ENCODE measurements at places on chromosomes 12 and 14.

GRCh38 chr12:56593909-56594621 is 36.1 kb downstream of the BAZ2A start:
- DNase-seq: peak; percentile 75
- H3K27ac ChIP-seq: peak overlapping the region; percentile 68
- H3K36me3 ChIP-seq: peaks cover 22% of the 10 kb centered on the region

DNA sequence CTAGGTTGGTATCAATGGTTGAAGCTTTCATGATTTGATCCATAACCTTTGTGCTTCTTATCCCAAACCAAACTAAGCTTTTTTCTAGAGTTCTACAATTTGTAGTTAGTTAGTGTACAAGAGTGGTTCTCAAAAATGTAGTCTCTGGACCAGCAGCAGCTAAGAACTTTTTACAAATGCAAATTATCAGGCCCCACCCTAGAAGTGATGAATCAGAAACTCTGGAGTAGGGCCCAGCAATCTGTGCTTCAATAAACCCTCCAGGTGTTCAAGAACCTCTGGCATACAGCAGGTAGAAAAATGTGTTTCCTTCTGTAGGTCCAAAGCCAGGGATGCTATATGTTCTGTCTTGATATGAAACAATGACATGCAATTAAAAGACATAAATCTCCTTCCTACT is 26.1 kb upstream of the ACTR6 start:
- H3K27ac ChIP-seq: no peak overlapping the region
- H3K27me3 ChIP-seq: no peaks in the 10 kb centered on the region
- no peak for DNase-seq
- H3K36me3 ChIP-seq: no peaks in the 10 kb centered on the region
- no peak overlapping the region for H3K4me3 ChIP-seq
- peaks cover 17% of the 10 kb centered on the region for H3K4me1 ChIP-seq

- H3K4me1 ChIP-seq: no peaks in the 10 kb centered on the region
- no peak for DNase-seq
- no peaks in the 10 kb centered on the region for H3K36me3 ChIP-seq
- H3K4me3 ChIP-seq: no peak overlapping the region
Observed at GRCh38 chr12:73361156-73361863, 1089.1 kb downstream of the TRHDE start.

DNA sequence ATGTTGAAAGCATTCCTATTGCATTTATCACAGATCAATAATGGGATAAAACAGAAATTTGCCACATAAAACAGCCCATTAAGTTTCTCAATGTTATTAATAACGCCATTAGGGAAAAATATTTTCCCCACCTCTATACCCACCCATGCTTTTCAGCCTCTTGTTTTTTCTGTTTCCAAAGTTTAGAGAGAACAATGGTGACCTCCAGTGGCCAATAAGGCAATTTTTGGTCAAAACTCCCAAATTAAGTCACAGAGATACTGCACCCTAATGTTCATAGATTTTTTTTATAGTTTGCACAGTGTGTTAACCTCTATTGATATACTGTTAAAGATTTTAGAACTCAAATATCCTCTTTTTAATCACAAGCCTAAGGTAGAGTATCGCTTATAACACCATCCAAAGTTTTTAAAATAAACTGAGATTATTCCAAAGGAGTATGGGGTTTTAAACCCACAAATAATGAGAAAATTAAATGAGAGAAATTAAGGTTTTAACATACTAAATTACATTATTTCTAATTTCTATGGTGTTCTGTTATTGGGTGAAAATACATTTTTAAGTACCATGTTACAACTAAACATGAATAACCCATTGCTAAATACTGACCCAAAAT is 184.7 kb upstream of the DCN start:
- no peak overlapping the region for H3K4me3 ChIP-seq
- H3K27ac ChIP-seq: no peak overlapping the region
- H3K36me3 ChIP-seq: no peaks in the 10 kb centered on the region
- no peaks in the 10 kb centered on the region for H3K4me1 ChIP-seq

DNA sequence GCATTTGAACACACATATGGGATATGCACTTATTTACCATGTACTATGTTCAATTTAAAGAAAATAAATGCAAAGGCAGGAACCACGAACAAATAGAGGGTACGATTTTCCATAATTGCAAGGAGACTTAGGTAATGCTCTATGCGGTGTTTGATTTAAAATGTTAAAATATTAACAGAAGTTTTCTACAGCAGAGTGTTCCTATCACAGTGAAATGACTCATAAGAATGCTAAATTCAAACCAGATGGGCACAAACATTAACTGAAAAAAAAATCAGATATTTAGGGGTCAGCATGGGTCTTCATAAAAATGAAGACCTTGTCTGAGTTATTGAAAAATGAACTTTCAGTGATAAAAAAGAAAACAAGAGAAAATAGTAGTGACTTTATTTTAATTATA is 65.4 kb downstream of the LLPH start:
- no peak for DNase-seq
- H3K27me3 ChIP-seq: no peaks in the 10 kb centered on the region
- no peak overlapping the region for H3K4me3 ChIP-seq
- H3K4me1 ChIP-seq: no peaks in the 10 kb centered on the region
- H3K36me3 ChIP-seq: no peaks in the 10 kb centered on the region

DNA sequence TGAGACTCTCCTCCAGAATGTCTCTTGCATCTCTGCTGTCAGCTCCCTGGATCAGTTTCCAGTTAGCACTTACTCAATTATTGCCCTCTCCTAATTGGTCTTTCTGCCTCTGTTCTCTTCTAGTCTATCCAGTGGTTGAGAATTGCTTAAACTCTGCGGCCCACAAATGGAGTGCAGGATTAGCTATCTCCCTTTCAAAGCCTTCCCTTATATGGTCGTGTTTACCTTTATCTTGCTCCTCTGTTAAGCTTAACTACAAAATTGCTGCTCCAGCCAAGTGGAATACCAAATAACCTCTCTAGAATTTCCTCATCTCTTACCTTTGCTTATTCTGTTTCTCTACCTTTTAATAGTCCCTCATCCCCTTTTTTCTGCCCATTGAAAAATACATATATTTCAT is 132.7 kb downstream of the NRXN3 start:
- no peaks in the 10 kb centered on the region for H3K36me3 ChIP-seq
- H3K4me3 ChIP-seq: no peak overlapping the region
- H3K27me3 ChIP-seq: peaks cover 6% of the 10 kb centered on the region
- H3K27ac ChIP-seq: no peak overlapping the region
- no peak for DNase-seq

GRCh38 chr14:50667684-50667995 is 466 bp downstream of the SAV1 start:
- H3K27me3 ChIP-seq: no peaks in the 10 kb centered on the region
- peaks cover 5% of the 10 kb centered on the region for H3K36me3 ChIP-seq
- H3K4me1 ChIP-seq: no peaks in the 10 kb centered on the region
- H3K27ac ChIP-seq: peak overlapping the region; percentile 92

DNA sequence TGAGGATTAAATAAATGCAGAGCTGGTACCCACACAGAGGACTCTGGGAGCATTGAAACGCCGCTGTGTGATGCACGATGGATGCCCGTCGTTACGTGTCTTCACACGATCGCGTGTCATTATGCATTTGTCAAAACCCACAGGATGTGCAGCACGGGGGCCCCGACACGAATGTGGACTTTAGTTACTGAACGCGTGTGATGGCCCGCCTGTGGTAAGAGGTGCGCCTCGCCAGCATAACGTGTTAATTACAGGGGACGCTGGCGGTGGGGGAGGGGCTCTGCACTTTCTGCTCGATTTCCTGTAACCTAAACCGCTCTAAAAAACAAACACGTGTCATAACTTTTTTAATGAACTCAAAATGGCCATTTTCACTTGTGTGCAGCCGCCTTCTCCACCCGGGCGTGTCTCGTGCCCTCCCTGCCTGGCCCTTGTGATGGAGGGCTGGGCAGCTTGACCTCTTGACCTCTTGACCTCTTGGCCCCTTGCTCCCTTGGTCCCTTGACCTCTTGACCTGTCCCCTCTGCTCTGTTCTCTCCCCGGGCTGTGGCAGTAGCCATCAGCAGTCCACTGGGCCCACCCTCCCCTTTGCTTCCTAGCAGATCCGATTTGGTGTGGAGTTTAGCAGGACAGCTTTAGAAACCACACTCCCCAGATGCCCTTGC is 33.7 kb upstream of the GALNT9 start:
- no peak overlapping the region for H3K27ac ChIP-seq
- peak; percentile 56 for DNase-seq
- H3K27me3 ChIP-seq: no peaks in the 10 kb centered on the region
- no peaks in the 10 kb centered on the region for H3K36me3 ChIP-seq
- no peaks in the 10 kb centered on the region for H3K4me1 ChIP-seq

DNA sequence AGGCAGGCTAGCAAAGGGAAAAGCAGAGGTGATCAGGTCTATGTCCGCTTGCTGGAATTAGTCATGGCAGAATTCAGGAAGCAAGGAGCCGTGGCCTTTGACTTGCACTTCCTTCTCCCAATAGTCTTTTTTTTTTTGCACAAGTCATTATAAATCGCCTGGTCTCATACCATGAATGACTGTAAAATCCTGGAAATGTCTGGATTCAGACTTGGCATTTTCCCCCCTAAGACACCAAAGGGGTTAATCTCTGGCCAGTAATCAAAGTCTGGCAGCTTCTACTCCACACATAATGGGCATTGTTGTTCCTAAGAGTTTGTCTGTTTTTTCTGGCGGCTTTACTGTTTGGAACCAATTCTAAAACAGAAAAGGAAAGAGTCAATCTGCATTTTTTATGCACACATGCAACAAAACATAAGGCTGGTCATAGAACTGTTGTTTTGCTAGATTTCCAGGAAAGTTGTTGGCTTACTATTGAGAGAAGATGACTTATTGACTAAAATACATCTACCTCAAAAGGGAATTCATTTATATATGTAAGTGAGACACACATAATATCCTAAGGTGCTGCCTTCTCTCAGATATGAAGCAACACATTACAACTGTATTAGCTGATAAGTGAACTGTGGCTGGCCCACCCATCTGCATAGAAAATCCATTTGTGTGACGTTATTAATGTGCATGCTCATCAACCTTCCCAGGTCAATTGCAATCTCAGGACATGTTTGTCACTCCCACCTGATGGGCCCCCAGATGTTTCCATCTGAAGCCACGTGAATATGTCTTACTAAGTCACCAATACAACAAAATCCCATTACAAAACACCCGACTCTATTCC is 157.3 kb downstream of the BTG1 start:
- no peak overlapping the region for H3K27ac ChIP-seq
- no peak overlapping the region for H3K4me3 ChIP-seq
- DNase-seq: no peak

- H3K4me1 ChIP-seq: no peaks in the 10 kb centered on the region
- no peaks in the 10 kb centered on the region for H3K27me3 ChIP-seq
- DNase-seq: no peak
- H3K36me3 ChIP-seq: peaks cover 100% of the 10 kb centered on the region
- no peak overlapping the region for H3K27ac ChIP-seq
- no peak overlapping the region for H3K4me3 ChIP-seq
Observed at GRCh38 chr12:120136093-120136770, 19.7 kb upstream of the RAB35 start.

GRCh38 chr12:102534899-102535298 is 54.5 kb upstream of the IGF1 start:
- H3K36me3 ChIP-seq: no peaks in the 10 kb centered on the region
- H3K27ac ChIP-seq: no peak overlapping the region
- DNase-seq: no peak
- H3K4me3 ChIP-seq: no peak overlapping the region
- H3K27me3 ChIP-seq: no peaks in the 10 kb centered on the region

DNA sequence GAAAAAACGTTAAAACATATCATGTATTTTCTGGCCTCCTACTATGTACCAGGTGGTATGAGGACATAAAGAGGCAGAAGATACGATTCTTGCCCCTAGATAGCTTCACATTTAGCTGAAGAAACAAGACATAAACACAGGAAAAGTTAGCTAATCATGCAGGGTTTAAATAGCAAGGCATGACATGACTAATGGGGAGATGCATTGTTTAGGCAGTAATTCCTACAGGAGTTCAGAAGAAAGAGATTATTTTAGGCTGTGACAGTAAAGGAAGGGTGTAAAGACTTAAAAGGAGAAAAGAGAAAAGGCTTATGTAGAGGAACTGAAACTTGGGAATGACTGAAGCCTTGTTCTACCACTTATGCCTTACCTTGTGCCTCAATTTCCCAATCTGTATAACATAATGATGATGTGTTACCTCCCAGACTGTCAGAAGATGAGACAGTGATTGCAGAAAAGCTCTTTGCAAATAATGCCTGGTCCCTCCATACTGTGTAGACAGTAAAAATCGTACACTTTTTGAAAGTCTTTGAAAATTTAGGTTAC is 44.4 kb downstream of the PRKCH start:
- H3K36me3 ChIP-seq: no peaks in the 10 kb centered on the region
- no peak for DNase-seq
- no peak overlapping the region for H3K27ac ChIP-seq
- H3K27me3 ChIP-seq: no peaks in the 10 kb centered on the region
- H3K4me1 ChIP-seq: no peaks in the 10 kb centered on the region

DNA sequence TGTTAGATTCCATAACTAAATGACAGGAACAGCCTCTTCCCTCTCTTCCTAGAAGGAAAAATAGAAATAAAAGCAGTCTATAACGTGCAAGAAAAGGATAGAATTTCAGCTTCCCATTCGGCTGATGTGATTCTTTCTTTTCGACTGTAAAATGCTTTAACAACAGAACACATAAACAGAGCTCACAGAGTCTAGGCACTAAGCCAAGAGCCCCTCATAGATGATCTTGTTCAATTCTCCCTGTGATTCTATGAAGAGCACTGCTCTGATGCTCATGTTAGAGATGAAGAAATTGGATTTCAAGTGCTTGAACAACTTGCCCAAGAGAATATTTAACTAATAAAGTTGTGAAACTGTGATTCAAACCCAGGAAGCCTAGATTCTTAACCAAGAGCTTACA is 232.7 kb downstream of the RPAP3 start:
- DNase-seq: no peak
- no peak overlapping the region for H3K4me3 ChIP-seq
- H3K4me1 ChIP-seq: no peaks in the 10 kb centered on the region
- no peaks in the 10 kb centered on the region for H3K27me3 ChIP-seq
- no peaks in the 10 kb centered on the region for H3K36me3 ChIP-seq

DNA sequence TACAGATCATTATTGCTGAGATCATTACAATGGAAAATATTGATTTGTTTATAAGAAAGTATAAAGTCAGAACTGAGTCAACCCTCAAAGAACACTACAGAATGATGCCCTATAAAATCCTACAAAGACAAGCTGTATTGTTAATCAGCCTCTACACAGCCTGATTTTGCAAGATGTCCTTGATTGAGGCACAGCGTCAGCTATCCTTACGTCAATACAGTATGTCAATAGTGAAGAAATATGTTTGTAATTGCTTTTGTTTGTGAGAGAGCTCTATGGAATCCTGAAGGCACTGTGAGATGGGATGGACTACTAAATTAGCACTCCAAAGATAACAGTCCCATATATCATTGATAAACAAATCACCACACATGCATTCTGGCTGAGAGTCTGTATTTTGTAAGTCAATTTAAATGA is 70.7 kb downstream of the RASSF9 start:
- no peaks in the 10 kb centered on the region for H3K36me3 ChIP-seq
- no peaks in the 10 kb centered on the region for H3K4me1 ChIP-seq
- no peak overlapping the region for H3K27ac ChIP-seq

All from sigmoid colon (tissue), 7 donors.